Left lung (tissue), 14 donors: ENCODE measurements at places on chromosomes 6 and 20.

GRCh38 chr6:34241351-34242215 is 4.9 kb downstream of the HMGA1 start:
- DNase-seq = no peak

DNA sequence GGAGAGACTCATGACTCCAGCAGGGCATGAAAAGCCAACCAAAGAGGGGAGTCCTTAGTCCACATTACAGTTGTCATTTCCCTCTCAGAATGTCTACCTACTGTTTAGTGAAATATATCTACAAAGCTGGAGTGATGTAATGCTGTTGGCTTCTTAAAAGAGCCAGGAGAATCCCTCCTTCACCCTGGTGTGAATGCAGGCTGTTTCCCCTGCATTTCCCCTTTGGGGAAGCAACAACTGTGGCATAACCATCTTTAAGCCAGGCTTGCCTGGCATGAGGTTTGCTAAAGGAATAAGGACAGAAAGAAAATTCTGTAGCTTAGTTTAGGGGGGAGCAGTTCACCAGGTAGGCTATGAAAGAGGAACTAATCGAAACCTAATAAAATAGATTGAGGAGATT is 129.5 kb downstream of the CRYBG1 start:
- DNase-seq = no peak

GRCh38 chr6:33324125-33324524 is 6.6 kb upstream of the ZBTB22 start:
- no peak for DNase-seq

DNA sequence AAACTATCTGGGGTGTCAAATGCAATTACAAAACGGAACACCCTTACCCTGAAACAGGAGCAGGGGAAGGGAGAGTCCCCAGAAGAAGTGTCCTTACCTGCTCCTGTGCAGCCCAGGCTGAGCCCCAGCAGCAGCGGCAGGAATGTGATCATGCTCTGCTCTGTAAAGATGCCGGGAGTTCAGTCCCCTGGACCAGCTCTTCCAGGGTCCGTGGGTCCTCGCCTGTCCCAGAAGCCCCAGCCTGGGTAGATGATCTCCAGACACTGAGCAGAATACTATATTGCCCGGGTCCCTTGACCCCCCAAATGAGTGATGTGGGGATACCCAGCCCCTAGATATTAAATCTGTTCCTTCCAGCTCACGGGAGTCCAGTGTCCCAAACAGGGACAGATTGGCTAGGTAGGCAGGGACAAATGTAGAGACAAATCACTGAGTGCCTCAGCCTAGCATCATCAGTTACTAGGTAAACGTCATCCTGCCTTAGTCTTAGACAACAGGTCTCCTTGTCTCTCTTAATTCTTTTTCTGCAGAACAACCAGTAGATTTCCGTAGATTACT is at the start of gene HLA-DMB:
Gene HLA-DMB, minus strand, starts transcription at position 373 of the 558 bp plus-strand sequence. Its CDS starts 221 bp downstream, at position 152.
- no peak for DNase-seq

GRCh38 chr20:20267685-20268370 is 100.1 kb upstream of the INSM1 start:
- no peak for DNase-seq

DNA sequence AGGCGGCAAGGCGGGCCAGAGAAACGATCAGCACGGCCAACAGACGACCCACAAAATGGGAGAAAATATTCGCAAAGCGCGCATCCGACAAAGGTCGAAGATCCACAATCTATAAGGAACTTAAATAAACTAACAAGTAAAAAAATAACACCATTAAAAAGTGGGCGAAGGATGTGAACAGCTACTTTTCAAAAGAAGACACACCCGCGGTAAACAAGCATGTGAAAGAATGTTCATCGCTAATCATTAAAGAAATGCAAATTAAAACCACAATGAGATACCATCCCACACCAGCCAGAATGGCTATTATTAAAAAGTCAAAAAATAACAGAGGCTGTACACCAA is 117.8 kb upstream of the SIRPA start:
- no peak for DNase-seq

DNA sequence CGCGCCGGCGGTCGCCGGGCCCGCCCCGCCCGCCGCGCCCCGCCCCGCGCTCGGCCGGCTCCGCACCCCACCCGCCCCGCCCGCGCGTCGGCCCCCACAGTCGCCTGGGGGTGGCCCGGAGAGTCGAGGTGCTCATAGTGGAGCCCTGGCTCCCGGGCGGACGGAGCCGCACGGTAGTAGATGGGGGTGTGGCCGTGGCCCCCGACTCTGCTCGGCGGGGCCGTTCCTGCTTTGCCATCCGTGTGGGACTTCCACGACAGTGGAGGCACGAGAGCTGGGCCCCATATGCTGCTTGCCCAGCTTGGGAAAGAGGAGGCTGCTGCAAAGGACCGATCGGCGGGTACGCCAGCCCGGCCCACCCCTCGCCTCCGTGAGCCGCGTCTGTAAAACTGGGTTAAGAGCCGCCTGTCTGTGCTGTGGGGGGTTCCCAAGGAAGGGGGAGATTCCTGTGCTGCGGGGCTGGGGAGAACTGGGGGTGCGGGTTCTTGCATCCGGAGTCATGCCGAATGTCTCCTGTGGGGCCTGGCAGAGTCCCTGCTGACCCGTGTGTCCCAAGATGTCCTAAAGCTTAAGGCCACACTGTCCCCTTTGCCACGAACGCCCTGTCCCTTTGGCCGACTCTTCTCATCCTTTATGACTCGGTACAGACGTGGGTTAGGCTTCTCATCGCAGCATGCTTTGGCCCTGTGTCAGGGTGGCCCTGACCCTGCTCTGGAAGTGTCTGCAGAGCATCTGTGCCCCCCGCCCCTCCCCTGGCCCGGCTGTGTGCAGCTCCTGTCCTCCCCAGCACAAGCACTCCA is at the start of gene OPRL1:
Gene OPRL1, plus strand, starts transcription at position 70 of the 800 bp plus-strand sequence. CDS start 12,639 bp downstream, outside the sequence.
- no peak for DNase-seq

DNA sequence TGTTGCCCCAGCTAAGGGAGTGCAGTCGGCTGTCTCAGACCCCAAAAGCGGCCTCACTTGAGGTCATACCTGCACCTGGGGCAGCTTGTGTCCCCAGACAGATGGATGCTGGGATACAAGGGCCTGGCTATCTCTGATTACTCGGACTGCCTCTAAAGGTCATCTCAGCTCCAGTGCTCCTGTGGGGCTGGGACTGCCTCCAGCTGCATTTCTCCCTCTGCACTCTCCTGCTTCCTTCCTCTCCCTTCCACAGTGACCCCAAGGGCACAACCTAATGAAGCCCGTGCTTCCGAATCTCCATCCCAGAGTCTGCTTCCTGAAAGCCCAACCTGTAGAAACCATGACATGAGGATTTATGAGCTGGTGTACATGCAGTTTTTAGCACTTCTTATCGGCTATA is 22.8 kb upstream of the OCSTAMP start:
- no peak for DNase-seq

GRCh38 chr6:88045521-88046136 is 2.0 kb upstream of the SPACA1 start:
- no peak for DNase-seq

- peak; percentile 83 for DNase-seq
These were observed 1.4 kb downstream of the TFEB start for GRCh38 chr6:41733707-41734665.

- DNase-seq = no peak
These were observed 926 bp downstream of the PEX3 start for GRCh38 chr6:143451531-143451930.

GRCh38 chr20:47466704-47467459 is 34.8 kb upstream of the NCOA3 start:
- no peak for DNase-seq

DNA sequence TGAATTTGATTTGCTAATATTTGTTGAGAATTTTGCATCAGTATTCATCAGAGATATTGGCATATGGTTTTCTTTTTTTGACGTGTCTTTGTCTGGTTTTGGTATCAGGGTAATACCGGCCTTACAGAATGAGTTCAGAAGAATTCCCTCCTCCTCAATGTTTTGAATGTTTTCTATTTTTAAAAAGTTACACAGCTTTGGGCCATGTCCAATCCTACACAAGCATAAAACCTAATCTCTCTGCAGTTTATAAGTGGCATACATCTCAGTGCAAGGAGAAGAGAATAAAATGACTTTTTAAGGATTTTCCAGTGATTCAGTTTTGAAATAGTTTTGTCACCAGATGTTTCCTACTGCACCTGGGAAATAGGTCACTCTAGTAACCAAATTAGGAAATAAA is 185.5 kb downstream of the COL12A1 start:
- DNase-seq = no peak

DNA sequence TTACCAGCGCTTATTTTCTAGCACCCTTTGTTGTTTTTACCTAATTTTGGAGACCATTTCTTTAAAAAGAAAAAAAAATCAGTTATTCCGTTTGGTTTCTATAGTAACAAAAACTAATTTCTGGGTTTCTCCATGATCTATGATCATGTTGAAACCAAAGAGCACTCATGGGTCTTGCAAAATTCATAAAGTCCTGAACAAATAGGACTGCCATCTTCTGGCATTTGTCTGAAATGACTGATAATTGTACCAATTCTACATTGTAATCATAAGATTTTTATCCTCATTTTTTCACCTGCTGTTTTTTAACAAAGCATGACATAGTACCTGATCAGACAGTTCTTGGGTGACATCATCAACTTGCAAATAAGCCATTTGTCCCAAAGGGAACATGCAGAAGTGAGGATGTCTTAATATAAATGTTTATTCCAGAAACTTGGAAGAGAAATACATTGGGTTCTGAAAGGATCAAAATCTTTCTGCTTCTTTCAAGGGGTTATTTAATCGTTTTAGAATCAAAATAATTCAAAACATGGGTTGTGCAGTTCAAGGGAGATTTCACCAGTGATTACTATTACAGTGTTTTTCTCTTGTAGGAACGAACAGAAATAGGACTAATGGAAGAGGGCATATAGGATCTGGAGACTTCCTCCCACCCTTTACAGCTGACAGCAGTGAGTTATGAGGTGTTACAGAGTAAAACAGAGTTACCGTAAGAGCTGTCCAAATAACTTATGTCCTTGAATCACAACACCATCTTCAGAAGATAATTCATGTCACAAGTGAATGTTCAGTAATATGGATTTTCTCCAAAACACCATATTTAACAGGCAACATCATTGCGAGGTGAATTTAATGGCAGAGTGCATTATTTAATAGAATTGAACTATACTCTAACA is 87.1 kb upstream of the GJE1 start:
- DNase-seq = no peak

DNA sequence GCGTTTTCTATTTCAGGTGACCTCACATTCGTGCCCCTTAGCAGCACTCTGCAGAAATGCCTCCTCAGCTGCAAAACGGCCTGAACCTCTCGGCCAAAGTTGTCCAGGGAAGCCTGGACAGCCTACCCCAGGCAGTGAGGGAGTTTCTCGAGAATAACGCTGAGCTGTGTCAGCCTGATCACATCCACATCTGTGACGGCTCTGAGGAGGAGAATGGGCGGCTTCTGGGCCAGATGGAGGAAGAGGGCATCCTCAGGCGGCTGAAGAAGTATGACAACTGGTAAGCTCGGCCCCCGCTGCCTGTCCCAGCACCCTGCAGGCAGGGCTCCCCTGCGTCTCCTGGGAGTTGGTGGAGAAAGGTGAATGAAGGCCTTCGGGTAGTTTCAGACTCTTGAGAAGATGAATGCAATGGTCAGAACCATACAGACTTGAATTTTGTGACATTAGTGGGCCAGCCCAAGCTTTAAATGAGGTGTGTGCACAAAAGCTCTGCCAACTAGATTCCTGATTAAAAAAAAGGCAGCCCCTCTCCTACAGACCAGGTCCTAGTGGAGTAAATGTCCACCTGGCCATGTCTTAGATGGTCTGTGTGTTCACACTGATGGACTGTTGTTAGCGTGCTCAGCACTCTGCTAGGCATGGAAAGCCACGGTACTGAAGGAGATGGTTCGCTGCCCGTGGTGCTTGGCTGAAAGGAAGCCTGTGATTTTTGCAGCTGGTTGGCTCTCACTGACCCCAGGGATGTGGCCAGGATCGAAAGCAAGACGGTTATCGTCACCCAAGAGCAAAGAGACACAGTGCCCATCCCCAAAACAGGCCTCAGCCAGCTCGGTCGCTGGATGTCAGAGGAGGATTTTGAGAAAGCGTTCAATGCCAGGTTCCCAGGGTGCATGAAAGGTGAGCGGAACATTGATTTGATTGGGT is 708 bp downstream of the PCK1 start:
- DNase-seq = no peak

DNA sequence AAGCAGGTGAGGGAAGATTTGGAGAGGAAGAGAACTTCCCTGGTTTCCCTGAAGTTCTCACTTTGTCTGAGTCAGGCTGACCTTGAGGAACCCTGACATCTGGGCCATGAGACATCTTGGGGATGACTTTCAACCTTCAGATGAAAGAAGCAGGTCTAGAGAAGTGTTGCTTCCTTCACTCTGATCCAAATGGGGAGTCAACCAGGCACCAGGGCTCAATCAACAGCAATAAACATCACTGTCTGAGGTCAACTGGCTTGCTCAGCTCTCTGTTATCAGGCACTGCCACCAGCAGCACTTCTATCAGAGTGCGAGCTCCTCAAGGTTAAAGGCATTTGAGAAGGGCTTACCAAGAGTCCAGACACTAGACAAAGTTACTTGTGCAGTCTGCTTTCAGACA is 6.3 kb downstream of the ACOT8 start:
- no peak for DNase-seq

- no peak for DNase-seq
These were observed 23.1 kb downstream of the ALDH5A1 start for GRCh38 chr6:24517659-24518543.

DNA sequence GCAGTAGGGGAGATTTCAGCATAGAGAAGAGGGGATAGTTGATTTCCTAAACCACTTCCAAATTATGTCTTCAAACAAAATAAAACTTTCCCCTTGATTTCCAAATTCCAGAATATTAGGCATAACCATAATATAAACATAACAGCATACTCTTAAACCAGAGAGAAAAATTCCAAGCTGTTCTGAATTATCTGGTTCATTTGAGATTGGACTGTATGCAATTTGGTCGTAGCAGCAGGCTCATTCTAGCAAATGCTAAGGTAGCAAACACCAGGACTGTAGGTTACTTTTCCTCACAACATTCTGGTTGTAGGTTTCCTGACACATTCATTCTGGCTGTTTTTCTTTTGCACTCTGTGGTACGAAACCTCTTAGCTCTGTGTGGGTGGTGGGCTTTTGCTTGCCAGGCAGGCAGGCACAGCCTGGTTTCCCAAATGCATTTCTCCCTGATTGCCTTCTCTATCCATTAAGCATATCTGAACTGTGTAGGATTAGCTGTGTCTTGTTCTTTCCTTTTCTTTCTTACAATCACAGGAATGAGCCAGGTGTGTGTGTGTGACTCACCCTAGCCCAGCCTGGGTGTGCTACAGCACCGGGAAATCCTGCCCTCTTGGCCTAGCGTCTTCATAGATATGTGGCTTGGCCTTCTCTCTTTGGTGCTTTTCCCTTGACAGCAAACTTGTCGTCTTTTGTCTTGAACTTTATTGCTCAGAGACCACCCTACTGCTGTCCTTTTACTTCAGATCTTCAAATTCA is 77.1 kb downstream of the JARID2 start:
- DNase-seq = no peak

GRCh38 chr6:155882527-155883333 is 427.1 kb upstream of the NOX3 start:
- DNase-seq = no peak
